ENCODE measurements at places on chromosomes 1 and 21.

- DNase-seq, result no peak
These were observed 11.5 kb upstream of the CFAP45 start for GRCh38 chr1:159911326-159912070.

DNA sequence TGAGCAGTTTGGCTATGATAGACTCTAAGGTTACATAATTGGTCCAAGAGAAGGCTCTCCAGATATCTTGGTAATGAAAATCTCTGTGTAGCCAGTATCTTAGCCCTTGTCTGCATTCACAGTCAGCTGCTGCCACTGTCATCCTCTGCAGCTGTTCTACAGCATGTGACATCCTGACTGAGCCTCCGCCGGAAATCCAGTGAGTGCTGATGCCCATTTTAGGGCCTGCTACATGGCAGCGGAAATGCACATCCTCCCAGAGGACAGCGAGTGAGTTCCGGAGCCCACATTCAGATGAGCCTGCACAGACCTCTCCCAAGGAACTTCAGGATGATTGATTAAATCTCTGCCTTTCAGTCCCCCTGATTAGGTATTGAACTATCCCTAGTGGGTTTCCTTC, 237.1 kb downstream of the HHIPL2 start:
- DNase-seq, result no peak

DNA sequence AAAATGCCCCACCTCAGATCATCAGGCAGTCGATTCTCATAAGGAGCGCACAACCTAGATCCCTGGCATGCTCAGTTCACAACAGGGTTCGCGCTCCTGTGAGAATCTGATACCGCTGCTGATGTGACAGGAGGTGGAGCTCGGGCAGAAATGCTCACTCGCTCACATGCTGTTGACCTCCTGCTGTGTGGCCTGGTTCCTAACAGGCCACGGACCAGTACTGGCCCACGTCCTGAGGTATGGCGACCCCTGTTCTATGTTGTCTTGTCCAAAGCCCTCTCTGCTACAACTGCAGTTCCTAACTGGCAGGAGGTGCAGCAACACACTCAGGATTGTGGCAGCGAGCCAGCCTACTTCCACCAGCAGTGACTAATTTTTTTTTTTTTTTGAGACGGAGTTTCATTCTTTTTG, 70.6 kb downstream of the CLSTN1 start:
- DNase-seq, result no peak

DNA sequence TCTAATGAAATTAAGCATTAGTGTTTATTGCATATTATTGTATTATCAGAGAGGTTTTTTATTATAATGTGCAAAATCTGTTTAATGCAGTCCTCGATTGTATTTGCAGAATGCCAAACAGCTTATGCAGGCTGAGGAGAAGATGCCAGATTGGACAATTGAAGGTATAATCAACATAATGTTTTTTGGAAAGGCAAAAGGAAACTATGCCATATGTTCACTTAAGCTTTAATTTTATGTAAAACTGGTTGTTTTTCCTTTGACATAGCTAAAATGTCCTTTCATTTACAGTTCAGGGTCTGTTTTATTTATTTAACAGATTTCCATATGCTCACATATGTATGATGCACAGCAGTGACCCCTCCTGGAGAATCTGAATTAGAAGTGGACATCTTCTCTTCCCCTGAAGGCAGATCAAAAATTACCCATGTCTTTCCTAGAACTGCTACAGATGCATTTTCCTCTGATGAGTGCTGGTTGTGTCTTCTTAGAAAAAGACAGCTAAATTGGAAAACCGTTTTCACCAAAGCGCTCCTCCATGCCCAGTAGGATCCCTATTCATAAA, 143.5 kb upstream of the USH2A start:
- peak; percentile 24 for DNase-seq

GRCh38 chr1:240194120-240194519, 102.4 kb downstream of the FMN2 start:
- DNase-seq, result no peak

- DNase-seq, result peak; percentile 51
These were observed 21.9 kb upstream of the LAX1 start for GRCh38 chr1:203743091-203743571.

All from GM23338 (cell line).